Colonic mucosa (tissue), 4 donors: ENCODE measurements at places on chromosomes 7 and 10. TPM values are rescaled to one million over a fixed set of nuclear protein-coding genes. Genes with fewer than 3 reads are reported as not detected.

Gene PRR15
- 129 TPM for total RNA-seq

DNA sequence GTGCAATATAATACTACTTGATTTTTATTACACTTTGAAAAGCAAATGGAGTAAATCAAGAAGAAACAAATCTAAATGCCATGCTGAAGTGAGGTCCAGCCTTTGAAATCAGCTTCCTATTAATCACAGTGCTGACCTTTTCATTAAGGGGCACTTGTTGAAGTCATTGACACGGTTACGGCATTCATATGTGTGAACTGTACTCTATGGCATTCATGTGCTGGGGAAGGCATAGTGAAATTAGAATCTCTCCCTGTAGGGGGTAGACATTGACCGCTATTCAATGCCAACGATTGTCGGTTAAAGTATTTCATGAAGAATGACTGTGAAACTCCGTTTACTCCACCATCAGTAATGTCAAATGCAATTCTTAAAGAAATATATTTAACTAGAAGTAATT is 296.1 kb upstream of the SEMA3A start:
- no peak for DNase-seq
- no peaks in the 10 kb centered on the region for H3K27me3 ChIP-seq
- no peaks in the 10 kb centered on the region for H3K4me1 ChIP-seq
- no peaks in the 10 kb centered on the region for H3K36me3 ChIP-seq

Gene GIMAP7
- total RNA-seq: 4.8 TPM

Gene MYOZ1
- total RNA-seq: not detected

DNA sequence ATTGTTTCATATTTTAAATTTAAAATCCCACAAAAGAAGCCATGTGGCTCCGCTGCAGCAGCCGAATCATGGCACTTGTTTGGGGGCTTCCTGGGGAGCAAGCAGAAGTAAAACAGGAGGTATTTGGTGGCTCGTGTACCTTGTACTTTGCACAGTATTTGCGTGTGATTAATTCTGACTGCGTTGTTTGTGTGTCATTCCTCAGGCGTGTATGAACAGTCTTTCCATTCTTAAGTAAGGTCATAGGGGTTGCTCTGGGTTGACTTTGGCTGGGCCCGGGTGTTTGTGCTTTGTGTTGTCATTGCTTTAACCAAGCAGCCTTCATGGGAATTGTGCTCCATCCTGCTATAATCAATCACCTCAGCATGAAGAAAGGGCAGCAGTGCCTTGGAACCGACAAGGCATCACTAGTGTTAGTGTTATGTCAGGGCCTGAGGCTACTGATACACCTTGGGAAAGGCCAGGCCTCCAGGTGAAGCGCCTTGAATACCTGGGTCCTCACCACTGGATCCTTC is 182.4 kb downstream of the ARHGAP21 start:
- H3K4me1 ChIP-seq: no peaks in the 10 kb centered on the region
- H3K27ac ChIP-seq: no peak overlapping the region
- no peak for DNase-seq
- H3K36me3 ChIP-seq: no peaks in the 10 kb centered on the region
- no peak overlapping the region for H3K4me3 ChIP-seq

GRCh38 chr10:17219024-17219423 is 9.0 kb upstream of the VIM start:
- H3K36me3 ChIP-seq: no peaks in the 10 kb centered on the region
- no peaks in the 10 kb centered on the region for H3K27me3 ChIP-seq
- no peaks in the 10 kb centered on the region for H3K4me1 ChIP-seq
- no peak overlapping the region for H3K4me3 ChIP-seq
- no peak overlapping the region for H3K27ac ChIP-seq
- DNase-seq: no peak

Gene SEMA3A
- total RNA-seq: 14.2 TPM

- H3K27me3 ChIP-seq: no peaks in the 10 kb centered on the region
- H3K27ac ChIP-seq: no peak overlapping the region
- peak; percentile 72 for DNase-seq
- H3K36me3 ChIP-seq: no peaks in the 10 kb centered on the region
- no peaks in the 10 kb centered on the region for H3K4me1 ChIP-seq
Measured at GRCh38 chr10:73628405-73628804, 12.9 kb downstream of the MYOZ1 start.

DNA sequence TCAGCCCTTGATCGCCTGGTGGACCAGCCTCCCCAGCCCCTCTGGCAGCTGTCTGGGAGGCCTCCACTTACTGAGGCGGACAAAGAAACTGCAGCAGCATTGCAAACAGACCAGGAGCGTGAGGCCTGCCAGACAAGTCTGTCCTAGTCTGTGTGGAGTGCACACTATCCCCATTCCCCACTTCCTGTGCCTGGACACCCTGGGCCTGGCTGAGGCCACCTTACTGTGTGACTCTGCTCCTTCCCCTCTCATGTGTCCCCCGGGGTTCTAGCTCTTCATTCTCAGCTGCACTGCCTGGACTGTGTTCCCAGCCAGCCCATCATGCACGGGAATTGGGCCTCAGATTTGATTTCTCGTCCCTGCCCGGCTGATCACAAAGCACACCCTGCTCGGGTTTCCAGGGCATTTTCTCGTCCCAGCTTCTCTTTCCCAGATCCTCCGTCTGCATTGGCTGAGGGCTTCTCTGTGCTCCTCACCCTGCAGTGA is 16.7 kb upstream of the C10orf90 start:
- no peaks in the 10 kb centered on the region for H3K4me1 ChIP-seq
- no peaks in the 10 kb centered on the region for H3K27me3 ChIP-seq
- no peak overlapping the region for H3K4me3 ChIP-seq
- H3K36me3 ChIP-seq: no peaks in the 10 kb centered on the region
- H3K27ac ChIP-seq: no peak overlapping the region
- DNase-seq: no peak

Gene GPRIN2
- total RNA-seq: 32.3 TPM

Gene ACADSB
- total RNA-seq: 17.6 TPM

GRCh38 chr7:152073352-152073751 is 47.9 kb downstream of the GALNT11 start:
- H3K4me3 ChIP-seq: no peak overlapping the region
- no peaks in the 10 kb centered on the region for H3K36me3 ChIP-seq
- no peak overlapping the region for H3K27ac ChIP-seq

- H3K4me3 ChIP-seq: peak overlapping the region; percentile 96
- DNase-seq: peak; percentile 61
- H3K27me3 ChIP-seq: no peaks in the 10 kb centered on the region
- no peaks in the 10 kb centered on the region for H3K36me3 ChIP-seq
- H3K27ac ChIP-seq: peak overlapping the region; percentile 98
Measured at GRCh38 chr7:138460649-138461607, 869 bp downstream of the TRIM24 start.

Gene CRHR2
- 0.16 TPM for total RNA-seq

DNA sequence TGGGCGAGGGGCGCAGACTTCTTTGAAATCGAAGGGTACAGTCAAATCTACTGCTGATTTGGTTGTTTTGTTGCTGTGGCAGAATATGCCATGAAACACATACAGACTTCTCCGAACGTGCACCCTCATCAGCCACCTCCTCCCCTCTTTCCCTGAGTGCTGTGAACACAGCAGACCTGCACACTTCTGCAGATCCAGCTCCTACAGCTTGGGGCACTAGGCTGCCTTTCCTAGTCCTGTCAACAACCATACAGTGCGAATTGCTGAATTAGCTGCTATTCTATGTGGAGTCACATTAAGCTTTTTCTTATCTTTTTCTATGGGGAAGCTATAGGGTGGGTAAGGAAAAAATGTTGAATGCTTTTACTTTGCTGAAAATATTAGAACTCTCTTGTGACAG is 57.5 kb downstream of the COL17A1 start:
- no peak overlapping the region for H3K27ac ChIP-seq
- no peak overlapping the region for H3K4me3 ChIP-seq
- peaks cover 4% of the 10 kb centered on the region for H3K36me3 ChIP-seq

Gene NCF1
- total RNA-seq: 2.0 TPM

GRCh38 chr10:11478807-11479206 is 132.6 kb downstream of the USP6NL start:
- H3K4me3 ChIP-seq: no peak overlapping the region
- no peaks in the 10 kb centered on the region for H3K4me1 ChIP-seq
- no peak for DNase-seq
- H3K36me3 ChIP-seq: no peaks in the 10 kb centered on the region

Gene C10orf105
- total RNA-seq: not detected

Gene GPR141
- 0.58 TPM for total RNA-seq

- DNase-seq: peak; percentile 10
- H3K36me3 ChIP-seq: no peaks in the 10 kb centered on the region
- H3K4me3 ChIP-seq: no peak overlapping the region
Measured at GRCh38 chr10:43042503-43043341, 34.1 kb upstream of the RET start.

- H3K27ac ChIP-seq: no peak overlapping the region
- H3K27me3 ChIP-seq: no peaks in the 10 kb centered on the region
Measured at GRCh38 chr10:96638696-96639095, 51.9 kb upstream of the TM9SF3 start.

Gene RPA3
- total RNA-seq: 44.9 TPM
